ENCODE measurements at places on chromosomes 3 and 15.

- DNase-seq: no peak
These were observed 71.3 kb upstream of the VEPH1 start for GRCh38 chr3:157574531-157574930.

GRCh38 chr3:154235330-154235729, 89.0 kb downstream of the DHX36 start:
- DNase-seq: no peak

- no peak for DNase-seq
These were observed 110.0 kb downstream of the AQP9 start for GRCh38 chr15:58247855-58248842.

DNA sequence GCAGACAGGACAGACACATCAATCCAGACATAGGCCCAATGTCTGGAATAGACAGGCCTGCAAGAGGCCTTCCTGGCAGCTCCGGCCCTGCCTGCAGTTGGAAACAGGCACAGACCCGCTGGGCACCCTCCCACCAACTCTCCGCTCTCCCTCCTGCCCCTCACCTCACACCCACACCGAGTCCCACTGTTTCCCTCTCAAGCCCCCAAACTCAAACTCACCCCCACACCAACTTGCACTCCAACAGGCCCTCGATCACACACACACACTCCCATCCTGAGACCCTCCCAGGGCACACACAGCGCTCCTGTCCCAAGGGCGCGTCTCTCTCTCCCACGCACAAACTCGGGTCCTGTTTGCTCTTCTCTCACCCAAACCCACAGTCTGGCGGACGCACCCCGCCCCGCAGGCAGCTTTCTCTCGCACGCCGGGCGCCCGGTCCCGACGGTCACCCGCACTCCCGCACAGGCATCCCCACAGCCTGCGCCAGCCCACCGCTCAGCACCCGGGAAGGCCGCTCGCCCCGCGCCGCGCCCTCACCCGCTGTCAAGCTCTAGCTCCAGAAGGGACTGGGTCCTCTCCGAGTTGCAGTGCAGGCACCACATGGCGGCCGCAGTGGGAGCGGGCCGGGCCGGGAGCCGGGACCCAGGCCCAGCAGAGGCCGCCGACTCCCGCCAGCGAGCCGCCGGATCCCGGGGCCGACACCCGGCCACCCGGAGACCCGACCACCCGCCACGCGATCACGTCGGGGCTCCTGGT, 106.2 kb downstream of the IQSEC1 start:
- DNase-seq: no peak

GRCh38 chr3:13894807-13895154, 14.9 kb upstream of the WNT7A start:
- no peak for DNase-seq

All from stimulated activated naive CD4-positive, alpha-beta T cell (primary cell).